ENCODE measurements at places on chromosomes 1 and 21.

DNA sequence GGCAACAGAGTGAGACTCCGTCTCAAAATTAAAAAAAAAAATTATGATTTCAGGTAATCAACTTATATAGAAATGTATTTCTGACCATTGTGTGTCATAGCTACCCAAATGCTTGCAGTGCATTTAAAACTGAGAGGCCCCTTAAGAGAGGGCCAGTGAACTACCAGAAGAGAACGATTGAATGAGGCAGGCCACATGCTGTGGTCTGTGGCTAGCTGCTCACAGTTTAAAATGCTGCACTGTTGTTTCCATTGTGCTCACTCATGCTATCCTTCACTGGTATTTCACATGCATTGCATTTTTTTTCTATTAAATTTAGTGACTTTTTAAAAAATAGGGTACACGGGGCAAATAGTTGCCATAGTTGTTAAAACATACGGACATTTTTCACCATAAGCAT lies 26.0 kb downstream of the CHML start:
- no peak for DNase-seq

- no peak for DNase-seq
Observed at GRCh38 chr1:212618466-212619210, 10.1 kb downstream of the ATF3 start.

- peak; percentile 38 for DNase-seq
Observed at GRCh38 chr1:168234846-168235547, 9.2 kb downstream of the SFT2D2 start.

GRCh38 chr1:186872291-186872690 lies 43.5 kb downstream of the PLA2G4A start:
- no peak for DNase-seq

GRCh38 chr1:12594966-12595756 lies 22.8 kb downstream of the DHRS3 start:
- no peak for DNase-seq

- no peak for DNase-seq
Observed at GRCh38 chr1:205563927-205564441, 59.5 kb downstream of the CDK18 start.

- DNase-seq = no peak
Observed at GRCh38 chr21:42406201-42406621, 2.5 kb downstream of the UBASH3A start.

GRCh38 chr1:99768524-99769245 lies 2.2 kb upstream of the FRRS1 start:
- no peak for DNase-seq

DNA sequence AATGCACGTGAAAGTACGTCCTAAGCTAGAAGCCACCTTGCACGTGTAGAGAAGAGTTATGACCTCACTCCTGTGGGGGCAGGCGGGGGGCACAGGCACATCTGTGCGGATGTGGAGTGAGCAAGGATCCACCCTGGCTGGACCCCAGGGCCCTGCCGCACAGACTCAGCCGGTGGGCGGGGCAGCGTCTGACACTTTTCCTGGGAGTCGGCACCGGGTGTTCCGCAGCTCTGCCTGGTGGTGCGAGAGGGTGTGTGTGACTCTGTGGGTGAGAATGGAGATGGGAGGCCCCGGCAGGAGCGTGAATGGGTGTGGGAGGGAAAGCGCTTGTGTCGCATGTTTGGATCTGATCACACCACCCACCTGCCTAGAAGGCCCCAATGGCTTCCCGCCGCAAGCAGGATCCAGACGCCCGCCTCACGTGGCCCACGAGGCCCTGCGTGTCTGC lies 29.5 kb downstream of the RAP1GAP start:
- no peak for DNase-seq

DNA sequence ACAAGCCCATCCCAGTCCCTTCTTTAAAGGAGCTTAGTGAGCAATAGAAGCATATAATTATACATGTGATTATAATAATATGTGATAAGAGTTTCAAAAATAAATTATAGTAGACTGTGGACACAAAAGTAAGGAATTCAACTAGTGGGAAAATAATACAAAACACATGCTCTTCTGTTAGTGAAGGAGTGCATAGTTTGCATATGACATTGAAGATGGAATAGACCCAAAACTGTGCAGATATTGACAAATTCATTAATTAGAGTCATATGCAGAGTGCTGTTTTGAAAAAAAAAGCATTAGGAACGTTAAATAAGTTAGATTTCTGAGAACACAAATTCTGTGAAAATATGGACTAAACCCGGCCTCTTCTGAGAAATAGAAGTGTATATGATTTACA lies 278.8 kb downstream of the ASTN1 start:
- DNase-seq = no peak

- DNase-seq = no peak
Observed at GRCh38 chr21:28018741-28019669, 973.7 kb downstream of the LTN1 start.

DNA sequence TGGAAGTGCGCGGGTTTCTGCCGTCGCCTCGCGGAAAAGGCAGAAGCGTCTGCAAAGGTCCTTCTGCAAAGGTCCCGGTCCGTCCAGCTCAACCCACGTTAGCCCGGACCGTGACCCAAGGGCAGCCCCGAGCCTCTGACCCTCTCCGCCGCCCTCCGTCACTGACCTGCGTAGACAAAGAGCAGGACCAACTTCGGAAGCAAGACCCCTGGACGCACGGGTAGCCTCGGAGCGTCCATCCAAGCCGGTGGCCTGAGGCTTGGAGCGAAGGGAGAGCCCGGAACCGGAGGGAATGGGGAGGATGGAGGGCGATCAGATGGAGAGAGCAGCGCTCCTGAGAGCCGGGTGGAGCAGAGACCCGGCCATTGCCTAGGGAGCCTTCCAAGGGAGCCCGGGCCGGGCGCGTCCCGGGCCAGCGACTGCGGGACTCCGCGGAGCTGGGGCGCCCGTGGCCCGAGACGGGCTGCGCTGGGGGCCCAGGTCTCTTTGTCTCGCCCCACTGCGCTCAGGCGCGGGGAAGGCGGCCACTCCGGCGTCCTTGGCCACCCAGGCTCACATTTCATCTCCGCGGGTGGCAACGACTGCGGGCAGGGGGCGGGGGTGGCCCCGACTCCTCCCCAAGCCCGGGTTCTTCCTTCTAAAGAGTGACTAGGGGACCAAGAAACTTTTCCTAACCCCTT lies at the start of gene CYYR1:
CYYR1 (minus strand) TSS at position 585 of the 680 bp plus-strand sequence; CDS start at position 239, 346 bp downstream.
- DNase-seq = no peak

- no peak for DNase-seq
Observed at GRCh38 chr1:86441581-86441980, 17.6 kb downstream of the CLCA2 start.

GRCh38 chr1:66331658-66332547 lies 202.1 kb upstream of the SGIP1 start:
- no peak for DNase-seq

DNA sequence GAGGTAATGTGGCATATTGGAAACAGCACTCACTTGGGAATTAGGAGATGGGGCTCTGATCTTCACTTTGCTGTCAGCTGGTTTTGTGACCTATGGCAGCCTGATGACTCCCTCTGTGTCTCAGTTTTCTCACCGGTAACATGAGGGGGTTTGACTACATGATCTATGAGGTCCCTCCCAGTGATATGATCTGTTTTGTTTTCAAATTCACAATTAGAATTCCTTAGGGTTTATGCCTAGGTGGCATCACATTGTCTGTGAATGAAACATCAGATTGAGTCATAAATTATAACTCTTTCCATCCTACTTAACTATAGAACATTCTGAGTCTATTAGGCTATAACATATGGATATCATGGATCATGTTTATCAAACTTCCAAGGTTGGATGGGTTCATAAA lies 386.6 kb downstream of the PTBP2 start:
- no peak for DNase-seq

DNA sequence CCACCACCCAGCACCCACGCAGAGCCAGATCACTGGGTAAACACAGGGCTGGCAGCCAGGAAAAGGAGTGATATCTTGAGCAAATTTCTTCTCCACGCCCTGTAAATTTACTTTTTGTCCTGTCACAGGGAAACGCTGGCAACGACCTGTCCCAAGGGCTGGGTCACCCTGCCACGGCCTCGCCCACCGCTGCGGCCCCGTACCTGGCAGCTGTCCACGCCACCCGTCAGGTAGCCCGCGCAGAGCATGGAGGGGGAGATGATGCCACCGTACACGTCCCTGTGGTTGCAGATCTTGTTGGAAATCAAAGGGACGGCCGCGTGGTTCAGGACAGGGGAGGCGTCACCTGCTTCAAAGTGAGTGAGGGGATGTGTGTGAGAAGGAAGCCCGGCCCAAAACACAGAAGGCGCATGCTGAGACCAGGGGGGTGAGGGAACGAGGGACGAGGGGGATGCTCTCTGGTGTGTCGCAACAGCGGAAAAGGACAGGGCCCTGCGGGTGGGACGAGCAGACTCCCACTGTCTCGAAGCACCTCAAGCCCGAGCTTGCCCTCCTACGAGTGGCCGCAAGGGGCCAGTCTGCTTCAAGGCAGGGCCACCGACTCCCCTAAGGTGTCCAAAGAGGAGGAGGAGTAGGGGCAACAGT lies 10.1 kb upstream of the TFF1 start:
- no peak for DNase-seq

DNA sequence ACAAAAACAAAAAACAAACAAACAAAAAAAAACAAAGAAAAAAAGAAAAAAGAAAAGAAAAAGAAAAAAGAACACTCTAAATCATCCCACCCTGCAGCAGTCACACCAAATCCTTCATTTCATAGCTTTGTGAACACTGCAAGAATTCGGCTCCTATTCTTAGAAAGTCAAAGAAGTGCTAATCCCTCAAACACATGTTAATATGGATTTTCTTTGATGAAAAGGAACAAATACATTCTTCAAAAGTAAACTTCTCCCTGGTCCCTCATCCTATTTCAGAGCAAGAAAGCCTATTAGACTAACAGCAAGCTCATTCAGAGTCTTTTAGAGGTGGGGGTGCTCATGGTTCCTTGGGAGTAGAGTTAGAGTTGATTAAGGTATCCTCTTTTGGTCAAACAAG lies 7.2 kb upstream of the MRPL39 start:
- no peak for DNase-seq

GRCh38 chr1:110675060-110675791 lies 486 bp upstream of the KCNA3 start:
- peak; percentile 58 for DNase-seq

DNA sequence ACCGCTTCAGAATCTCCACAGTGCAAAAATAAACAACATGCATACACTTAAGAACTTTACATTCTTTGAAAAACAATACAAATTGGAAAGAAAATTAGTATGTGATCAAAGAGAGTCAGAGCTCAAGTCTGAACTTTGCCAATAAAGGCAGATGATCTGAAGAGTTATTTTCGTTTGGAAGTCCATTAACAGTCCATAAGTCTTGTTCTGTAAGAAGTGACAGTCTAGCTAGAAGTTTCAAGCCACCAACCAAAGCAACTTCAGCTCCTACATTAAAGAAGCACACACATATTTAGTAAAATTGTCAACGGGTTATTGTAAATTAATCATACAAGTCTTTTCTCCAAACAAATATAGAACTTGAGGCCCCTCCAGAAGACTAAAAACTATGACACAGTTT lies 20.7 kb downstream of the ANGEL2 start:
- no peak for DNase-seq

GRCh38 chr1:231144416-231145193 lies 17.3 kb upstream of the TRIM67 start:
- no peak for DNase-seq

DNA sequence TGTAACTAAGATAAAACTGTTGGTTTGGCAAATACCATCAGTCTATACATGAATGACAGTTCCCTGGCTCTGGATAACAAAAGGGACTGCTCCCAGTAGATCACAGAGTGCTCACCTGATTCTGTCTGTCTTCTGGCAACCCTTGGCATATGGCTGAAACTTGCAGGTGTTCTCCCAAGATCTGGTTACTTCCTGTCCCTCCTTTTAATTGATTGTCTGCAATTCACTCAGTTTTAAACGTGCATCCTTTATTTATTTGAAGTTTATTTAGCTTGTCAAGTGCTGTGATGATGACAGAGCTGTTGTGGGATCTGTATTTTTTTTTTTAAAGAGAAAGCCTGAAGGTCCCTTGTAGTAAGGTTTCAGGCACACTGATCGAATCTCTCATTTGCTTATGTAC lies 3.4 kb downstream of the KCNA3 start:
- DNase-seq = peak; percentile 34

DNA sequence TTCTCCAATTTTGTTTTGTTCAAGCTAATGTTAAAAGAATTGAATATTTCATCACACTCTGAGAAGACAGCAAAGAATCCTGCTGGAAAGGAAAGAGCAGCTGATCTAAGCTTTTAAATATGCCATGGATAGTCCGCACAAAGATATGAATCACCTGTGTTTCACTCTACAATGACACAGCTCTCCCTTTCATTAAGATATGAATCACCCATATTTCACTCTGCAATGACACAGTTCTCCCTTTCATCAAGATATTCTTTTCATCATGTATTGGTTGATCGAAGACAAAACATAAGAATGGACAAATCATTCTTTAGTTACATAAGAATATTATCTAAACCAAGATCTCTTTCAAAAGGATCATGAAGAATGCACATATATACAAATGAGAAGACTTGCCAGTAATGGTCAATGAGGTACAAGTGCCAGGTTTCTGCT lies 367.3 kb downstream of the SMYD3 start:
- DNase-seq = no peak

DNA sequence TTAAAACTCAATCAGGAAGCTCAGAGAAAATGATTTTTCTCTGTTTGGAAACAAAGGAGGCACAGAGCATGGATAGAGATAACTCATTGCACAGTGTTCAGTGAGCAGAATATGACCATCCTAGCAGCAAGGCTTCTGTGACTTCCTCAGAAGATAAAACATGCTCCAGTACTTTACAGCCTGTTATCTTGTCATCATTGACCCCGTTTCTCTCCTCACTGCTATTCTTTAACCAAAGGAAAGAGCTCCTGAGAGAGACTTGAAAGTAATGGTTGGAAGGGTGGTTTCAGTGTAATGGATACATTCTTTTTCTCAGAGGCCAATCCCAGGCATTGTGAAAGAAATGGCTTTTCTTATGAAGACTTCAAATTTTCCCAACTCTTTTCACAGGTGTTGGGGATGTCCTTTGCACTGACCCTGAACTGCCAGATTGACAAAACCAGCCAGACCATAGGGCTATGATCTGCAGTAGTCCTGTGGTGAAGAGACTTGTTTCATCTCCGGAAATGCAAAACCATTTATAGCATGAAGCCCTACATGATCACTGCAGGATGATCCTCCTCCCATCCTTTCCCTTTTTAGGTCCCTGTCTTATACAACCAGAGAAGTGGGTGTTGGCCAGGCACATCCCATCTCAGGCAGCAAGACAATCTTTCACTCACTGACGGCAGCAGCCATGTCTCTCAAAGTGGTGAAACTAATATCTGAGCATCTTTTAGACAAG lies 25.9 kb downstream of the CD53 start:
- no peak for DNase-seq

- no peak for DNase-seq
Observed at GRCh38 chr1:115060501-115060900, 28.8 kb downstream of the TSPAN2 start.

GRCh38 chr1:40315795-40316594 lies 1.1 kb downstream of the COL9A2 start:
- DNase-seq = no peak

- no peak for DNase-seq
Observed at GRCh38 chr21:42819861-42820615, 59.3 kb downstream of the WDR4 start.

DNA sequence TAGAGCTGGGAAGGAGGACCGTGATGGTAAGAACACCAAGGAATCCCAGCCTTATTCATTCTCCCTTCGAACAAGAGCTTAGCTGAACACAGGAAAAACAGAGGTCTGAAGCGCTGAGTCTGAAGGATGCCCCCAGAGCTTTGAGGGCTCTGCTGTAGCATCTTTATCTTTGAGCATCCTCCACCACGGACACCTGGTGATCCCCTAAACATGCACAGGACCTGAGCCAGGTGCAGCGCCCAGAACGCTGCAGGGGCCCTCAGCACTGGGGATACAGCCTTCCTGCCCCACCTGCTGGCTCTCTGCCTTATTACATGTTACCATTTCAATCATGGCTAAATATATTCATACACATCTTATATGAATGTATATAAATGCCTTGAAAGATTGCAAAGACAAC lies 7.7 kb upstream of the GPATCH4 start:
- peak; percentile 50 for DNase-seq

Measured in cerebellar cortex (tissue), 1 donor.